GM13976 (cell line): ENCODE measurements at places on chromosomes 7 and 10.

- peak; percentile 51 for DNase-seq
These were observed 536.0 kb upstream of the GALNT17 start for GRCh38 chr7:70595755-70596597.

DNA sequence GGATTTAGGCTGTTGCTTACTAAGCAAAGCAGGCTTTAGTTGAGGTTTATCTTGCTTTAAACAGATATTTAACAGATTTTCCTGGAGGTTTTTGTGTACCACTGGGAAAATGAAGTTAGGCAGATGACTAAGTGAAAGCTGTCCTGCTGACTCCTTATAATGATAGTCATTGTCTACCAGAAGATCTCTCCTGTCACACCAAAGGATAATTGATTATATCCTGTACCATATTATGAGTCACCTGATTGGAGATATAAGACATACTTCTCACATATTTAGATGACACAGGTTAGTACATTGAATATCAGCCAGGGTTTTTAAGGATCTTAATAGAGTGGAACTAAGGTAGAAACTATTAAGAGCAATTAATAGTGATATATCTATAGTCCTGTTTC is 68.4 kb downstream of the PTEN start:
- no peak for DNase-seq

DNA sequence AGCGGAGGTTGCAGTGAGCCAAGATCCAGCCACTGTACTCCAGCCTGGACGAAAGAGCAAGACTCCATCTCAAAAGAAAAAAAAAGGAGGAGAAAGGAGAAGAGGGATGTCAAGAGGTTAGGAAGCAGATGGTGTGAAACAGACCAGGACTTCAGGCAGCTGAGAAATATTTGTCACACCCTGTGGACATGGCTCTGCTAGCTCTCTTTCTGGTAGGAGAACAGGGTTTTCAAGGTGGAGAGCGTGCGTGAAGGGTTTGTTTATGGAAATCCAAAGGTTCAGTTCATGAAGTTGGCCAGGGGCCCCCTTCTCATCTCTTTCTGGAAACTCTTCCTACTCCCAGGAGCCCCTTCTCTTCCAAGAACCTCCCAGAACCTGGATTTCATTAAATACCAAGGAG is 110.8 kb upstream of the GALNT17 start:
- DNase-seq: no peak

- no peak for DNase-seq
These were observed 86.6 kb downstream of the TCF7L2 start for GRCh38 chr10:113036619-113037018.

DNA sequence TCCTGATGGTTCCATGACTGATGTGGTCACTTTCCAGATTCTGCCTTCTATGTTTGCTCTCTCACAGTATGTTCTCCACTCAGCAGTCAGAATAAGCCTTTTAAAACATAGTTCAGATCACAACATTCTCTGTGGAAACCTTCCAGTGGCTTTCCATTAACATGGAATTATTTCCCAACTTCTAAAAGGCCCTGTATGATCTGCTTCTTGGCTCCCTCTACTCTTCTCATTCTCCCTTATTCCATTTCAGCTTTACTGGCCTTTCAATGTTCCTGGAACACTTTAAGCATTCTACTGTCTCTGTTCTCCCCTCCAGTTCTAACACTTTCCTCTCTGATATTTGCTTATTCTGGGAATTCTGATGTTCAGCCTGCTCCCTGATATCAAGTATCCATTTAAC is 325.6 kb downstream of the THSD7A start:
- DNase-seq: no peak

GRCh38 chr10:48523820-48524758 is 80.8 kb downstream of the ARHGAP22 start:
- peak; percentile 69 for DNase-seq

DNA sequence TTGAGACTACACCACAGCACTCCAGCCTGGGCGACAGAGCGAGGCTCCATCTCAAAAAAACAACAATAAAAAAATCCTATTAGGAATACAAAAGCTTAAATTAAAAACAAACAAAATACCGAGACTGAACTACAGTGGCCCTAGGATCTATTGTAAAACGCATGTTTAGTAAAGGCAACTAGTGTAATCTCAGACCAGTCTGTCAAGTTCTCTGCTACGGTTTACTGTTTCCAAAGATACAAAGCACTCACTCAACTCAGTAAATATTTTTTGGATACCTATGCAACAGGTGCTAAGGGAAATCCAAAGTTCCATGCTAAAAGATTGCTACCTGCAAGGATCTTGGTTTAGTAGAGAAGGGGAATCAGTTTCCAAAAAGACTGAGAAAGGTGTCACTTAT is 3.4 kb upstream of the MIOS start:
- DNase-seq: no peak

DNA sequence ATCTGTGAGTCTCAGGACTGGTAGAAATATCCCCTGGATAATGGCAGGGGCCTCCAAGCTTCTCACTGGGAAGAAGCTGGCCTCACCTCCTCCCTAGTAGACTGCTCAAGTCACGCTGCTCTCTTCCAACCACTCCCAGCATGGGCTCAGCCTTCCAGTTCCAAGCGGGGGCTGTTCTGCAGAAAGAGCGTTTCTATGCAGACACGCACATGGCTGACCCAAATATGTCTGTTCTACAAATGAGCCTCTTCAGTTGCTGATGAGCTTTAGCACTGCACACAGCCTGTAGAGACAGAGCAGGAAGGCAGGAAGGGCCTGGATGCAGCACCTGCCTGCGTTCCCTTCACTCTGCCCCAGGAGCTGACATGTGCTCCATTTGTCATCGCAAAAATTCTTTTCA is 523.9 kb upstream of the MGMT start:
- no peak for DNase-seq
